ENCODE measurements at places on chromosomes 6 and 20.

GRCh38 chr20:37573626-37574198, 46.0 kb upstream of the BLCAP start:
- H3K36me3 ChIP-seq: no peaks in the 10 kb centered on the region
- DNase-seq: no peak
- H3K4me1 ChIP-seq: peaks cover 2% of the 10 kb centered on the region

GRCh38 chr6:157211603-157212455, 111.5 kb downstream of the TMEM242 start:
- H3K4me3 ChIP-seq: no peak overlapping the region
- H3K36me3 ChIP-seq: peaks cover 17% of the 10 kb centered on the region
- no peaks in the 10 kb centered on the region for H3K4me1 ChIP-seq
- DNase-seq: no peak

GRCh38 chr6:11011787-11012234, 32.3 kb downstream of the ELOVL2 start:
- no peak for DNase-seq
- no peaks in the 10 kb centered on the region for H3K36me3 ChIP-seq
- H3K4me3 ChIP-seq: no peak overlapping the region

- no peaks in the 10 kb centered on the region for H3K36me3 ChIP-seq
- no peak within 1 kb of the TSS for H3K4me3 ChIP-seq
- peaks cover 43% of the 10 kb centered on the region for H3K27me3 ChIP-seq
- H3K27ac ChIP-seq: no peak within 1 kb of the TSS
- no peaks in the 10 kb centered on the region for H3K4me1 ChIP-seq
These were observed at the start of gene SYNDIG1 for GRCh38 chr20:24469116-24469893. Gene SYNDIG1 (plus strand): TSS chr20:24469629. CDS start chr20:24543098, 73,469 bp downstream.

DNA sequence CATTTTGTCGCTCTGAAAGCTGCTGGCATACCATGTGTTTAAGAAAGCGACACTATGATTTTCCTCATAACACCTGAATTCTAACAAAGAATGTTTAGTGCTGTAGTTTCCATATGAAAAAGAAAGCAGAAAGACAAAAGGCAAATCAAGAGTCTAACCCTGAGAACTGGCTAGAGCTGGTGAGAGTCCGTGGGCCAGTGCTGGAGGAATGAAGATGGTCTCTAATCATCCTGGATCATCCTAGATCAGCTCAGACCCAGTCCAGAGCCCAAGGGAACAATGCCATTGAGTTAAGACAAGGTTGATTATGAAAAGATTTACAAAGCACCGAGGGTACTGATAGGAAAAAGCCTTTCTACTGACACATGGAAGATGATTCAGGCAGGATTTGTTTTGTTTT, 73.0 kb upstream of the MYLIP start:
- no peaks in the 10 kb centered on the region for H3K4me1 ChIP-seq
- H3K36me3 ChIP-seq: no peaks in the 10 kb centered on the region

DNA sequence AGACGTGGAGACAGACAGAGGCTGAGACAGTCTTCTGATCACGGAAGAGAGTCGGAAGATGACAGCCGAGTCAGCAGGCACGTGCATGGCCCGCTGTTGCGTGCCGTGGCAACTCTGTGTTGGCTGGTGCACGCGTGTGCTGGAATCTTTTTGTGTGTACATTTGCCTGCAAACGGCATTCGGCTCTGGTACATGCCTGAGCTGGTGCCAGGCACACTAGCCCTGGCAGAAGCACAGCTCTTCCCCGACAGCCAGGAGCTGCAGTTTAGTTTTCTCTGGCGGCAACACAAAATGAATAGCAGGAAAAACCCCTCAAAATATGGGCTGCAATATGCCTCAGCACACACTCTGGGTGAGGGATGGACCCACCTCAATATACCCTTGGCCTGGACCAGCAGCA, 769 bp upstream of the PDYN start:
- no peak overlapping the region for H3K4me3 ChIP-seq
- no peaks in the 10 kb centered on the region for H3K36me3 ChIP-seq
- H3K27me3 ChIP-seq: peaks cover 87% of the 10 kb centered on the region
- H3K4me1 ChIP-seq: no peaks in the 10 kb centered on the region
- no peak overlapping the region for H3K27ac ChIP-seq

GRCh38 chr20:62401331-62401779, 5.7 kb downstream of the CABLES2 start:
- H3K27ac ChIP-seq: peak overlapping the region; percentile 60
- H3K27me3 ChIP-seq: no peaks in the 10 kb centered on the region
- H3K36me3 ChIP-seq: peaks cover 24% of the 10 kb centered on the region
- peaks cover 20% of the 10 kb centered on the region for H3K4me1 ChIP-seq
- DNase-seq: no peak

DNA sequence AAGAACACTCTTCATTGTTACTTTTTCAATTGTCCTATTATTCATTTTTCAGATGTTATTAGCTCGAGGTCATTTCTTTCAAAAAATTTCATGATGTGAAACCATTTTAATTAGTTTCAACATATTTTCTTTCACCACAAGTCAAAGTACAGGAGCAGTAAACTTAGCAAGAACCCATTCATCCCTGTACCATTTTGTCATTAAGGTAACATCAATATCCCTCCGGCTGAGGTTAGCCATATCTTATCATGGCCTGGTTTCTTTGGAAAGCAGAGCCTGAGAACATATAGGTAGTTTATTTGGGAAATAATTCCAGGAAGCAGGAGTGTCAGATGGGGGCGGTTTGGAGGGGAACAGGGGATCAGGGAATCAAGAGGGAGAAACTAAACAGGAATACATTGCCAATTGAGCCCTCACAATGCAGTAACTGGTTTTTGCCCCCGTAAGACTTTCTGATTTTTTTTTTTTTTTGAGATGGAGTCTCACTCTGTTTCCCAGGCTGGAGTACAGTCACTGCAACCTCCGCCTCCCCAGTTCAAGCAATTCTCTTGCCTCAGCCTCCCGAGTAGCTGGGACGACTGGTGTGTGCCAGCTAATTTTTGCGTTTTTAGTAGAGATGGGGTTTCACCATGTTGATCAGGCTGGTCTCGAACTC, 83.7 kb downstream of the MKKS start:
- peaks cover 6% of the 10 kb centered on the region for H3K36me3 ChIP-seq
- peak overlapping the region; percentile 75 for H3K4me3 ChIP-seq
- no peak for DNase-seq
- H3K27ac ChIP-seq: peak overlapping the region; percentile 93
- H3K27me3 ChIP-seq: no peaks in the 10 kb centered on the region

- H3K4me3 ChIP-seq: no peak overlapping the region
- H3K27ac ChIP-seq: no peak overlapping the region
- H3K27me3 ChIP-seq: peaks cover 51% of the 10 kb centered on the region
- no peak for DNase-seq
- H3K4me1 ChIP-seq: no peaks in the 10 kb centered on the region
These were observed 48.0 kb downstream of the NPEPL1 start for GRCh38 chr20:58740356-58741308.

- peaks cover 55% of the 10 kb centered on the region for H3K36me3 ChIP-seq
- peak; percentile 83 for DNase-seq
- peaks cover 30% of the 10 kb centered on the region for H3K4me1 ChIP-seq
These were observed at the start of gene TAGAP for GRCh38 chr6:159044899-159045727. Gene TAGAP (minus strand): TSS chr6:159044991. CDS start chr6:159044146, 845 bp downstream.
